ENCODE measurements at places on chromosomes 4 and X. TPM values are rescaled to one million over a fixed set of nuclear protein-coding genes. Genes with fewer than 3 reads are reported as not detected.
A peak's percentile ranks its signal among the peaks of the same experiment; 100 is the strongest.

The FOXR2 gene
- polyA plus RNA-seq: not detected

The TEX13D gene
- polyA plus RNA-seq: not detected

- DNase-seq: no peak
- no peak overlapping the region for H3K27ac ChIP-seq
Observed at GRCh38 chr4:1414831-1415680, 8.8 kb upstream of the NKX1-1 start.

GRCh38 chr4:53974561-53974960, 89.8 kb downstream of the CHIC2 start:
- no peak for DNase-seq
- H3K4me1 ChIP-seq: no peaks in the 10 kb centered on the region
- H3K4me3 ChIP-seq: no peak overlapping the region
- H3K36me3 ChIP-seq: no peaks in the 10 kb centered on the region
- H3K27me3 ChIP-seq: no peaks in the 10 kb centered on the region

GRCh38 chr4:102593147-102593546, 92.0 kb downstream of the NFKB1 start:
- H3K4me1 ChIP-seq: peaks cover 60% of the 10 kb centered on the region
- H3K36me3 ChIP-seq: peaks cover 6% of the 10 kb centered on the region
- no peak overlapping the region for H3K4me3 ChIP-seq
- DNase-seq: no peak
- H3K27me3 ChIP-seq: no peaks in the 10 kb centered on the region

DNA sequence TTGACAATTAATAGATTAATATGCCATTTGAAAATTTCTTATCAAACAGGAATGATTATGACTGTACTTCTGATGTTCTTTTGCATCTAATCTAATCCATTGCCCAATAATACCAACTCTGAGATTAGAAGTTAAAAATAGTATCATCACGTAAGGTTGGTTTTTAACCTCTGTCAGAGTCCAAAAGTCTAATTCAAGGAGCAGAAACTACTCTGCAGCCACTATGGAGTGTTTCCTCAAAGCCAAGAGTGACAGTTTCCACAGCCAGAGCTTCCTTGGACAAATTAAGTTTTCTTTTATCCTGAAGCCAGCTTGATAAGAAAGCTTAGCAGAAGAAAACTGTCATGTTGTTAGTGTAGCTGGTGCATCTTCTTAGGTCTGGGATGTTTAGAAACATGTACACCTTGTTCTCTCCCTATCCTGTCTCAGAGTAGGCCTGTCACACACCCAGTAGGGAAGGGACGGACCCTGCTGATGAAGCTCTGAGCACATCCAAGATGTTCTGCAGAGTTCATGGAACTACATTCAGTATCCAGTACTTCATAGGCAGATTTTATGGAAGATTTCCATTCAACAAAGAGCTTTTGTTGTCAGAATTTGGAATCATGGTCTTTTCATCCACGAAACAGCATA, 20.4 kb upstream of the PI4K2B start:
- no peaks in the 10 kb centered on the region for H3K36me3 ChIP-seq
- no peak overlapping the region for H3K27ac ChIP-seq
- H3K4me3 ChIP-seq: no peak overlapping the region
- DNase-seq: no peak
- H3K27me3 ChIP-seq: no peaks in the 10 kb centered on the region

The TEX13C gene
- polyA plus RNA-seq: not detected

- H3K27me3 ChIP-seq: no peaks in the 10 kb centered on the region
- no peak for DNase-seq
- no peak overlapping the region for H3K4me3 ChIP-seq
- no peaks in the 10 kb centered on the region for H3K4me1 ChIP-seq
- no peaks in the 10 kb centered on the region for H3K36me3 ChIP-seq
Observed at GRCh38 chr4:72394012-72394663, 174.9 kb downstream of the ADAMTS3 start.

The NR0B1 gene
- polyA plus RNA-seq: not detected

The BTC gene
- not detected for polyA plus RNA-seq

The ANK2 gene
- not detected for polyA plus RNA-seq

- H3K27me3 ChIP-seq: no peaks in the 10 kb centered on the region
- H3K4me1 ChIP-seq: no peaks in the 10 kb centered on the region
- no peaks in the 10 kb centered on the region for H3K36me3 ChIP-seq
- H3K4me3 ChIP-seq: no peak overlapping the region
- no peak for DNase-seq
Observed at GRCh38 chrX:81261576-81261975, 59.7 kb downstream of the SH3BGRL start.

- DNase-seq: no peak
- no peaks in the 10 kb centered on the region for H3K27me3 ChIP-seq
- H3K36me3 ChIP-seq: no peaks in the 10 kb centered on the region
Observed at GRCh38 chrX:66676413-66676812, 37.5 kb upstream of the EDA2R start.

GRCh38 chr4:161285461-161285860, 878.3 kb downstream of the FSTL5 start:
- H3K27me3 ChIP-seq: no peaks in the 10 kb centered on the region
- DNase-seq: no peak
- no peaks in the 10 kb centered on the region for H3K36me3 ChIP-seq
- no peak overlapping the region for H3K27ac ChIP-seq

DNA sequence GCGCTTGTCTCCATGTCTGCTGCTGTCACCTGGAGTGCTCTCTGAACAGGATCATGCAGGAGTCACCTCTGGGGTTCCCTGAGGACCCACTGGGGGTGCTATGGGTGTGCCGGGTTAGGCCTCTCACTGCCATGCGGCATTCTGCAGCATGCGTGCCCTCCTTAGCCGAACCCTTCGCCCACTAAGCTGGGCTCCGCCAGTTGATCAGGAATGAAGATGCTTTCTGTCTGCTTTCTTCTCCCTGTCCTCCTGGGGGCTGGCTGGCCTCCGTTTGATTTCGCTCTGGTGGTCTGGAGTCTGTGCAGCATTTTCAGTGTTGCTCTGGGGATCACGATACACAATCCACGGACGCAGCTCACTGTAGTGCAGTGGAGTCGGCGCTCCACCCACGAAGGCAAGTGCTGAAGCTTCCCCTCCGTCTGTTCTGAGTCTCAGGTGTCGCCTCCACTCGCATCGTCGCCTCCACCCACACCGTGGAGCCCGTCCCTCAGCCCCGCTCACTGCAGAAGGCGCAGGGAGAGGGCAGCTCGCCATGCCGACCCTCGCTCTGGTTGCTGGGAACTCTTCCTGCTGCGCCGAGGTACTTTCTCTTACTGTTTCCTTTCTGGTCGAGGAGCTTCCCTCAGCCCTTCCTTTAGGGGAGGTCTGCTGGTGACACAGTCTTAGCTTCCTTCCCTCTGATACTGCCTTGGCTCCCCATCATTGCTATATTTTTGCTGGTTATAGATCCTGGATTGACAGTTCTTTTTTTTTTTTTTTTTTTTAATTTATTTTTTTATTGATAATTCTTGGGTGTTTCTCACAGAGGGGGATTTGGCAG, 29.2 kb downstream of the LETM1 start:
- H3K36me3 ChIP-seq: peaks cover 59% of the 10 kb centered on the region
- no peaks in the 10 kb centered on the region for H3K27me3 ChIP-seq
- H3K27ac ChIP-seq: no peak overlapping the region
- no peak for DNase-seq

The CFAP99 gene
- not detected for polyA plus RNA-seq

DNA sequence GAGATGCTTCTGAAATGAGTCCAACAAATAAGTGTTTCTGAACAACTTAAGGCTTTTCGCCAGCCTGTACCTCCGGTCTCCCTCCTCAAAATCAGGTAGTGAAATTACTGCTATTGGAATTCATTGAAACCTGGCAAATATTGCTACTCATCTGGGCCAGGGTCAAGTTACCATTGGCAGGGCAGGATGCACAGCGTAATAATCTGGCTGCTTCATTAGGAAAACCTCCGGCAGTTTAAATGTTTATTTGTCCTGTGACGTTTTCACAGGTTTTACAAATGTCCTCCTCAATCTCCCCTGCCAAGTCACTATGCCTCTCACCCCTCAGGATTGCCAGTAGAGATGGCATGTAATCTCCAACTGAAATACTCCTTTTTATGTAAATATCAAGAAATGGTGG, 92.6 kb upstream of the KDR start:
- no peak overlapping the region for H3K27ac ChIP-seq
- H3K4me1 ChIP-seq: no peaks in the 10 kb centered on the region
- H3K36me3 ChIP-seq: no peaks in the 10 kb centered on the region
- peaks cover 2% of the 10 kb centered on the region for H3K27me3 ChIP-seq
- no peak overlapping the region for H3K4me3 ChIP-seq

DNA sequence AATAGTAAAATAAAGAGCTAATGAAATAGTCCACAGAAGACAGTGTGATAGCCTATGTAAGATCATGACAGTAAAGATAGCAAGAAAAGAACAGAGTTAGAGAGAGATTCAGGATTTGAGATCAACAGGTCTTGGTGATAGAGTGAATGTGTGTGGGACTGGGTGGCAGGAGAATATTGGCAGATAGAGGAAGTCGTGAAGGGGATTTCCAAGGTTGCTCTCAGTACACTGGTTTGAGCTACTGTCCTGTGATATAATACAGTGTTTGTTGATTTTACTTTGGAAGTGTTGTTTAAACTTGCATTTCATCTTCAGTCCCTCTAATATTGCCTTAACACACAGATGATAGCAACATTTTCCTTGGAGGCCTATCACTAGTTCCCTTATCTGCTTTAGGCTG, 44.1 kb downstream of the DTHD1 start:
- no peak for DNase-seq
- peaks cover 24% of the 10 kb centered on the region for H3K4me1 ChIP-seq
- H3K36me3 ChIP-seq: no peaks in the 10 kb centered on the region
- H3K27ac ChIP-seq: no peak overlapping the region
- H3K27me3 ChIP-seq: no peaks in the 10 kb centered on the region

DNA sequence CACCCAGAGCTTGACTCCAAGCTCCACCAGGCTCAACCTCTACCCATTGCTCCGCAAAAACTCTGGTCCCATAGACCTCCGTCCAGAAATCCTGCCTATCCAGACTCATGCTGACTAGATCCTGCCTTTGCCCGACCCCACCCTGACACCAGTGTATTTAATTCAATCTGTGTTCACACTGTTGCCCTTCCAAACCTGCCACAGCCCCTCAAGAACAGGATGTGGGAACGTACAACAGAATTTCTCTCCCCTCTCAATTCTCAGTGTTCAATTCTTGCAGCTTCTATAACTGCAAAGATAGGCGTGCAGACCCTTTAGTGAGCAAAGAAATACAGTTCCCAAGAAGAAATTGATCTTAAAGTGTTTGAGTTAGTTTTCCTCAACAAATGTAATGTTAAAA, 154.2 kb upstream of the FRG1 start:
- H3K4me1 ChIP-seq: no peaks in the 10 kb centered on the region
- H3K27me3 ChIP-seq: no peaks in the 10 kb centered on the region
- H3K27ac ChIP-seq: no peak overlapping the region
- H3K36me3 ChIP-seq: no peaks in the 10 kb centered on the region

The IL2 gene
- polyA plus RNA-seq: not detected

GRCh38 chr4:99847362-99847976, 30.8 kb downstream of the DAPP1 start:
- no peaks in the 10 kb centered on the region for H3K36me3 ChIP-seq
- H3K4me1 ChIP-seq: peaks cover 8% of the 10 kb centered on the region
- DNase-seq: peak; percentile 36
- peak overlapping the region; percentile 70 for H3K27ac ChIP-seq
- peak overlapping the region; percentile 9 for H3K4me3 ChIP-seq

The F11 gene
- polyA plus RNA-seq: not detected

The TMSB15B gene
- polyA plus RNA-seq: 10.0 TPM

DNA sequence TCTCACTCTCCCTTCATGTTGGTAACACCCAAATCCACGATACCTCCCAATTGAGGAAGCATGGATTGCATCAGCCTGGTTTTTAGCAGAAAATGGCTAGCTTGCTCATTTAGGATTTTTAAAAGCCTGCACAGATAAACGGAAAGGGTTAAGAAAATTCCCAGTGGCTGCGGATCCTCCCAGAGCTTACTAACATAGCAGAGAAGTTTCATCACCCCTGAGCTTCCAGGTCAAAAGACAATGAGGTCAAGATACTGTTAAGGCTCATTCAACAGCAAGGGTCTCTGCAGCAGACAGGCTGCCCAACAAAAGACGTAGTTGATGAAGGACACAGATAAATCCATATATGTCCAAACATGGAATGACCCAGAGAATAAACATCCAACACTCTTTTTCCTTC, 220.2 kb downstream of the ASMT start:
- H3K36me3 ChIP-seq: no peaks in the 10 kb centered on the region
- no peaks in the 10 kb centered on the region for H3K27me3 ChIP-seq
- no peak overlapping the region for H3K4me3 ChIP-seq
- DNase-seq: no peak

DNA sequence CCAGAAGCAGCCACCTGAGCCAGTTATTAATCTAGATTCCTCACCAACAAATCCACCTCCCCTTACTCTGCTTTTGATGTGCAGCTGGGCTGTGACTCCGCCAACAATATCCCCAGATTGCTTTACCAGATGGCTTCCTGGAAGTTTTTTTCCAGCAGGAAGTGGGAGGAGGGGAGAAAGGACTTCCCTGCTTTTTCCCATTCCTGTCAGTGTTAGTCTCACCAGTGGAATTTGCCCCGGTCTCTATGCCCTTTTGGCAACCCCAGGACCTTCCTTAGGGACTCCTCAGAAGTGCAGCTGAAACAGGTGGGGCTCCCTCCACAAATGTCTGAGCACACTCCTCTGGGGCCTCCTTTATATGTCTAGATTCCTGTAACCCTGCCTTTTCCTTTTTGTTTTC, 465.2 kb upstream of the IGFBP7 start:
- no peak overlapping the region for H3K4me3 ChIP-seq
- H3K27me3 ChIP-seq: no peaks in the 10 kb centered on the region
- H3K27ac ChIP-seq: no peak overlapping the region
- no peaks in the 10 kb centered on the region for H3K36me3 ChIP-seq
- DNase-seq: no peak
- H3K4me1 ChIP-seq: no peaks in the 10 kb centered on the region

The ADGRG4 gene
- not detected for polyA plus RNA-seq

GRCh38 chrX:111337067-111337637, 66.9 kb upstream of the CAPN6 start:
- H3K36me3 ChIP-seq: no peaks in the 10 kb centered on the region
- no peak overlapping the region for H3K27ac ChIP-seq
- H3K4me1 ChIP-seq: no peaks in the 10 kb centered on the region

The ADGRA3 gene
- polyA plus RNA-seq: 2.1 TPM

The RADX gene
- 2.4 TPM for polyA plus RNA-seq

The ATP2B3 gene
- not detected for polyA plus RNA-seq

- no peaks in the 10 kb centered on the region for H3K36me3 ChIP-seq
- no peaks in the 10 kb centered on the region for H3K27me3 ChIP-seq
- no peak for DNase-seq
- H3K4me1 ChIP-seq: no peaks in the 10 kb centered on the region
- no peak overlapping the region for H3K4me3 ChIP-seq
Observed at GRCh38 chr4:38284294-38285030, 324.3 kb downstream of the PTTG2 start.

GRCh38 chr4:4559596-4559995, 17.7 kb upstream of the STX18 start:
- no peaks in the 10 kb centered on the region for H3K27me3 ChIP-seq
- no peak overlapping the region for H3K4me3 ChIP-seq
- no peaks in the 10 kb centered on the region for H3K36me3 ChIP-seq
- no peak overlapping the region for H3K27ac ChIP-seq

The CLCN3 gene
- polyA plus RNA-seq: 17.7 TPM

- H3K27ac ChIP-seq: no peak overlapping the region
- H3K36me3 ChIP-seq: no peaks in the 10 kb centered on the region
- no peaks in the 10 kb centered on the region for H3K4me1 ChIP-seq
- no peaks in the 10 kb centered on the region for H3K27me3 ChIP-seq
- no peak overlapping the region for H3K4me3 ChIP-seq
- no peak for DNase-seq
Observed at GRCh38 chrX:31423609-31424189, 351.9 kb upstream of the FTHL17 start.

- no peaks in the 10 kb centered on the region for H3K4me1 ChIP-seq
- no peak for DNase-seq
- no peak overlapping the region for H3K27ac ChIP-seq
Observed at GRCh38 chrX:50081282-50081889, 119.4 kb downstream of the AKAP4 start.

All from naive thymus-derived CD4-positive, alpha-beta T cell (primary cell).